ENCODE measurements at places on chromosomes 4 and X.

GRCh38 chr4:22077571-22077970 is 129.0 kb upstream of the KCNIP4 start:
- DNase-seq, result no peak

DNA sequence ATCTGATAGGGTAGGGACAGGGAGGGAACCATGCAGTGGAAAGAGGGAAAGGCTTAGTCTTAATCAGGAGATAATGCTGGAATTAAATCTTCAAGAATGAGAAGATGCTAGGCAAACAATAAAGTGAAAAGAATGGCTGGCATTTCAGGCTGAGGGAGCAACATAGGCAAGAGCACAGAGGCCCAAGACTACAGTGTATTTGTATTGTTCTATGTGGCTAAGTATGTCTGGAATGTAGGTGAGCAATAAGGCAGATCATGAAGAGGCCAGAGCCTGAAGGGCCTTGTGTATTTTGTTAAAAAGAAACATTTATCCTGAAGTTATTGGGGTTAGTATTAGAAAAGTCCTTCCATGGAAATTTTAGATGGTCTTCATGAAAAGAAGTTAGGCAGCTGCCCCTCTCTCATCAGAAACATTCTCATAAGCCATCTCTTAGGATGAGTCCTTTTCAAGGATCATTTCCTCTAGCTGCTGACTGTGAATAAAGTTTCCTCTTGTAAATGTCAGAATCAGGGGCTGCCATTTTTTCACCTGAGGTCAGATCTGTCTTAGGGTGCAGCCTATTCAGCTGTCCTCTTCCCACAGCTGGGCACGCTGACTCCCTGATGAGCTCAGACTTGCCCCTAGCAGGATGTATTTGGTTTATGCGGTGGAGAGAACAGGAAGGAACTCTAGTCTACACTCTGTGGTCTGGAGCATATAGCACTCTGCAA is 46.3 kb downstream of the ATP10D start:
- peak; percentile 11 for DNase-seq

DNA sequence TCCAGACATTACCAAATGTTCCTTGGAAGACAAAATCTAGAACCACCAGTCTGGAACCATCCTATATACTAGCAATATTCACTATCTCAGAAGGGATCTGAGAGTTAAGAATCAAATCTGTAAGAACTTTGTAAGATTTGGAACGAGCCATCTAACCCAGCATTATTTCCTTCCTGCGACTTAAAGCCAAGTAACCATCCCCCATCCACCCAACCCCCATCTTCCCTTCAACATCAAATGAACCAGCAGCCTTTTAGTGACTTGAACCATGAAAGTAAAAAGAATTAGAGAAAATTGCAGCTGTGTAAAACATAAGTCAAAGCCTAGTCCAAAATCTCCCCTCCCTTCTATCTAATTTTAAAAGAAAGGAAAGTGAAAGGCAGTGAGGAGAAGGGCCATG is 15.6 kb downstream of the RBM47 start:
- DNase-seq, result no peak

GRCh38 chr4:40333921-40334352 is 1.2 kb upstream of the CHRNA9 start:
- DNase-seq, result no peak

- DNase-seq, result no peak
These were observed 1262.0 kb upstream of the ADGRL3 start for GRCh38 chr4:59938166-59938565.

GRCh38 chrX:70437921-70438665 is 6.5 kb upstream of the DLG3 start:
- DNase-seq, result no peak

GRCh38 chrX:108090491-108091263 is 665 bp downstream of the PSMD10 start:
- DNase-seq, result no peak

DNA sequence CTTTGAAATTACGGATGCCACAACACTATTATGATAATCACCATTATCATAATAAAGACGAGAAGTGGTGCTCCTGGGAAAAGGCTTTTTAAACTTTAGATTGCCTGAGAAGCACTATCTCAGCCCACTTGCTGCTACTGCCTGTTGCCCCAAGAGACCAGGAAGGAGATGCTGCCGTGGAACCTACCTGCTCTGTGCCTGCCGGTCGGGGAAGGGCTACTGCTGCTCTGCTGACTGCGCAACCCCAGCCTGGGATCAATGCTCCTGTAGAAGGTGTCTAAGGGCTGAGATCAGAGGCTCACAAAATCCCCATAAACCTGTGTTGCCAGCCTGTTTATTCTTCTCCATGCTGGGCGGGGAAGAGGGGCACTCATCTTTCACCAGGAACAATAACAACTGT is 145.3 kb upstream of the VCX3B start:
- DNase-seq, result no peak

GRCh38 chrX:143363419-143363818 is 153.9 kb downstream of the SPANXN3 start:
- DNase-seq, result no peak

GRCh38 chr4:118273642-118274041 is 79.2 kb downstream of the PRSS12 start:
- no peak for DNase-seq

- no peak for DNase-seq
These were observed 78.9 kb downstream of the NDST3 start for GRCh38 chr4:118113220-118113619.

DNA sequence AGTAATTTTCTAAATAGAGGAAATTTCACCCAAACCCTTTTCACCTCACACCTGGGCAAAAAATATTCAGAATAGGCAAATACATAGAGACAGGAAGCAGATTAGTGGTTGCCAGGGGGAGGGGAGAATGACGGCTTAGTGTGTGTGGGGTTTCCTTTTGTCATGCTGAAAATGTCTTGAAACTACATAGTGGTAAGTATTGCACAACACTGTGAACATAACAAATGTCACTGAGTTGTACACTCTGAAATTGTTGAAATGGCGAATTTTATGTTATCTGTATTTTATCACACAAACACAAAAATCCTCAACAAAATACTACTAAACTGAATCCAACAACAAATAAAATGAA is 60.7 kb upstream of the PLAC1 start:
- DNase-seq, result no peak

- DNase-seq, result no peak
These were observed 46.9 kb downstream of the WFS1 start for GRCh38 chr4:6316461-6317003.

- DNase-seq, result no peak
These were observed 685 bp upstream of the TNIP2 start for GRCh38 chr4:2756691-2757350.

Measured in T-helper 1 cell (primary cell).